ENCODE measurements at places on chromosomes 6 and 20.

DNA sequence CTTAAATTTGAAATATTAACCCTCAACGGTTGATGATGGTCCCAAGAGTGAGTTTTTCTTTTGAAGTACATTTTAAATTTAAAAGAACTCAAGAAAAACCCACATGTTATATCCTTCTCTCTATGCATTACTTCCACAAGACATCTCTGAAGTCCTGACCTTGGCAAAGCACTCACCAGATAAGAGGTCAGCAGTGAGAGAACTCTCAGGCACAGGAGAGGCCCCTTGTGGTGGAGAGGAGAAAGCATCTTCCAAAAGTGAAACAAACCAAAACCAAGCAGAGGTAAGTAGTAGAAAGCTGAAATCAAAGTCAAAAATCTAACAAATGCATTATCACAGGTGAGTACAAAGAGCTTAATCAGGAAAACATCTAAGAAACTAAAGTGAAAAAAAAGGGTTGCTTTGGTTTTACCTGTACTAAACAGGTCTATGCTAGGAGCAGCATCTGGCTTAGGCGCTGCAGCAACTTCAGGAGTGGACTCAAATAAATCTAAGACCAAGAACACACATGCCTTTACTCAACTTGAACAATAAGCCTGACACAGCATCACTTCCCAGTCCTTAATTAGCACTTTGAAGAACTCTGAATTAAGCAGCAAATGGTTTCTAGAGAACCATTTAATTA lies 80.5 kb downstream of the PRSS35 start:
- DNase-seq, result no peak

- no peak for DNase-seq
Observed at GRCh38 chr6:32416036-32416435, 9.1 kb upstream of the BTNL2 start.

GRCh38 chr6:31940256-31940664 lies 5.6 kb upstream of the CFB start:
- DNase-seq, result no peak

GRCh38 chr20:37925265-37926165 lies 22.6 kb downstream of the VSTM2L start:
- DNase-seq, result no peak

- no peak for DNase-seq
Observed at GRCh38 chr6:107523054-107523791, 33.3 kb downstream of the SOBP start.

GRCh38 chr20:63643499-63643898 lies 9.7 kb downstream of the STMN3 start:
- DNase-seq, result no peak

DNA sequence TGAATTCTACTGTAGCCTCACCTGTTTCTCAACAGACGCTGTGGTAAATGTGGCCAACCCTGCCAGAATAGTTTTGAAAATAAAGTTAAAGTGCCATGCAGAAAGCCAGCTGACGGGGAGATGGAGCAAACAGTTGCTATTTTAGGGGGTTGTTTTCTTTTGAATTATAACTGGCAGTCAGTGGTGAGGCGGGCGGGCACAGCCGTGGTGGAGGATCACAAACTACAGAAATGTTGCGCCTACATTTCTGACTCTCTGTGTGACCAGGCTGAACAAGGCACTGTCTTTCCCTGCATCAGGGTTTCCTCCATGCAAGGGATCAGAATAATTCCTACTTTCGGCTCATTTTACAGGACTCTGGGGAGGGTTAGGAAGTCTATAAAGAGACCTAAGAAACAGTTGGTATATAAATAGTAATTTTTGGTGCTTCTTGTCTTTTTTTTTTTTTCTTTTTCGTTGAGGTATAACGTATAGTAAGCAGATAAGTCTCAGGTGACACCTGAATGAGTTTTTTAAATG lies 17.2 kb downstream of the CHMP4B start:
- no peak for DNase-seq

DNA sequence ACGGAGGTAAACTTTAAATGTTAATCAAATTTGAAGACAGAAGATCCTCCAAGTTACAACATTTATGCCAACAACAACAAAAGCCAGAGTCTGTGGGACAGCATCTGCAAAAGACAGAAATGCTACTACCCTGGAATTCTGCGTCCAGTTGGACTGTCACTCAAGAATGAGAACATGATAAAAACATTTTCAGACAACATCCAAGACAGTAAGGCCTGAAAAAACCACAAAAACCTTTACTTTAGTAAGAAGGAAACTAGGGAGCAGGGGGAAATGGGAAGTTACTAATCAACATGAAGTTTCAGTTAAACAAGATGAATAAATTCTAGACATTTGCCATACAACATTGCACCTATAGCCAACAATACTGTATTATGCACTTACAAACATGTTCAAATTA lies 77.6 kb downstream of the MLIP start:
- no peak for DNase-seq

DNA sequence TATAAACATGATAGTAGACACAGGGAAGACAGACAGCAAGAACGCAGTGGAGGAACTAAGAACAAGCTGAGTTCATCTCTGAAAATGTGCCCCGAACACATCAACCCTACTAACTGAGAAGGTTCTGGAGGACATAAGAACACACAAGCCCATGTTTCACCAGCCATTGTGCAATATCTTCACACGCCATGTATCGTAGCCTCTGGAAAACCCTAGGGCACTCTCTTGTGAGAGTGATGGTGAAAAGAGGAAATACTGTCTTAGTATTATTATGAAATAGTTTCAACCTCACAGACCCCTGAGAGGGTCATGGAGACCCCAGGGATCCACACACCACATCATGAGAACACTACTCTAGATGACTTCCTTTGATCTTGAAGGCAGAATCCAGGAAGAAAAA lies 26.1 kb upstream of the FOXF2 start:
- DNase-seq, result no peak

DNA sequence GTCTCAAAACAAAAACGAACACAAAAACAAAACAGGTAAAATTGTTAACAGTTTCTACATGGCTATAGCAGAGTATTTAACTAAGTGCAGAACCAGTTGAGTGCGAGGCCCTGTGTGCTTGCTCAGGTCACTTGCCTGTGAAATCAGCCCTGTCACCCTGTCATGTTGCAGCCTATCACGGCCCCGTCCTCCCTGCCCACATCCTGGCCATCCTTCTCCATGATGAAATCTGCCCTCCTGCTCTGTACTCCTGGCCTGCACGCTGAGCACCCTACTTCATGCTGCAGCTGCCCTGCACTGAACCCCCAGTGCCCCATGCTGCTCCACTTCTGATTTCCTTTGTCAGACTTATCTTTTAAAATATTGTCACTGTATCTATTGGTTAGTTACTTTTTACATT lies 62.4 kb downstream of the DTD1 start:
- no peak for DNase-seq

DNA sequence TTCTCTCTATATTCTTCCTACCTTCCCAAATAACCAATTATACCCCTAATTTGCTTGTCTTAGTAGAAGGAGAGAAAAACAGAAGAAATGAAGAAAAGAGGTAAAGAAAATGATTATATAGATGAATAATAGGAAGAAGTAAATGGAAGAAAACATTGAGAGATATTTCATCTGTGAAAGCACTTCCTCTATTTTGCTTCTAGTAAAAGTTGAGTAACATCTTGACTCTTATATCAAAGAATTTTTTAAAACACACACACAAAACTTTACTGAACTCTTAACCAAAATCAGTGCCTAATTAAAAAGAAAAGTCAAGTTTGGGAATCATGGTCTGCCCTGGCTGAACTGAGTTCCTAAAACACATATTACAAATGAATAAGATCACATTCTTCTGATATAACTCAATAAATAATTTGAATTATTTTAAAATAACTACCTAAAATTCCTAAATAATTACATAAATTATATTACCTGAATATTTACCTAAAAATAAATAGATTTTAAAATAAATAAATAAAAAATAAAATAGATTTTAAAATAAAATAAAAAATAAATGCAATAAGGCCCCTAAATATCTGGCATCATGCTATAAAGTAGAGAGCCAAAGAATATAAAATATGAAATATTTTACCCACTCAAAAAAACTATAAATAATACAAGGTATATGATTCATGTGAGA lies 8.8 kb downstream of the SLC17A2 start:
- no peak for DNase-seq

GRCh38 chr6:151722342-151722741 lies 85.1 kb upstream of the ESR1 start:
- no peak for DNase-seq

GRCh38 chr6:126550323-126550722 lies 210.4 kb downstream of the CENPW start:
- DNase-seq, result no peak

DNA sequence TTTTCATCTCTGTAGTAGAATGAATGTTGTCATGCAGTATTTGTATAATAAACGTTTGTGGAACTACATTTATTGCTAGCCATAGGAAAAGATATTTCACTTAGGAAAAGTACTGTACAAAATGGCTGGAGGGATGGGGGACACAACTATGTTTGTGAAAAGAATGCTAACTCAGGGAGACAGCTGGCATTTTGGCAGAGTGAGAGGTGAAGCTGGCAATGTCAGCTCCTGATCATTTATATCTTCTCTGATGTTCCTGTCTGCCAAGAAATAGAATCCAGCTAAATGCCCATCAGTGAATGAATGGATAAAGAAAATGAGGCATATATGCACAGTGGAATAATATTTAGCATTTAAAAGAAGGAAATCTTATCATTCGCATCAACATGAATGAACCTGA lies 313.0 kb upstream of the IRAK1BP1 start:
- no peak for DNase-seq

DNA sequence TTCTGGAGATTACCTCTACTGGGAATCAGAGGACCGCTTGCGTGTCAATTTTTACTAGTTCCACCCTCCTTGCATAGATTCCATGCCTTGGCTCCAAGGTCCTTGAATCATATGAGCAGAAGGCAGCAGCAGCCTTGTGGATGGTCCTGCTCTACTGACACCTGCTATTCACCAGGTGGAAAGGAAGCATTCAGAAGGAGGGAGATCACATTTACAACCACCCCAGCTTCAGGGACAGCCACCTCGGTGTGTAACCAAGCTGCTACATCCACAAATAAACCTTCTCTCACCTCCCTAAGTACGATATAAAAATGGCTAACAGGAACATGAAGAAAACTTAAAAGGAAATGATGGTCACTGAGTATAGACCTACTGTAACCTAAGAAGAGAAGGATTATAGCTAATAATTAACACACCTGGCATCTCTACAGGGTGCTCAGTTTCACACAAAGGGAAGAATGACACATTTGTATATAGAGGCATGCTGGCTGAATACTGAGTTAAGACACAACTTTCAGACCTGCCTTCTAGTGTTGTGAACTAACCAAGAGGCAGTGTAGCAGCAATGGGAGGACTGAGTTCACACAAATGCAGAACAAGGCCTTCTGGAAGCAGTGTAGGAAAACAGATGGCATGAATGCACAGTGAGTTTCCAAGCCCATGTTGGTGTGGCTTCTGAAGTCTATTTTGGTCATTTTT lies 46.3 kb upstream of the SRPK1 start:
- DNase-seq, result no peak

- no peak for DNase-seq
Observed at GRCh38 chr6:3457710-3458602, 1.1 kb upstream of the SLC22A23 start.

GRCh38 chr6:125194941-125195340 lies 41.4 kb downstream of the TPD52L1 start:
- DNase-seq, result no peak

DNA sequence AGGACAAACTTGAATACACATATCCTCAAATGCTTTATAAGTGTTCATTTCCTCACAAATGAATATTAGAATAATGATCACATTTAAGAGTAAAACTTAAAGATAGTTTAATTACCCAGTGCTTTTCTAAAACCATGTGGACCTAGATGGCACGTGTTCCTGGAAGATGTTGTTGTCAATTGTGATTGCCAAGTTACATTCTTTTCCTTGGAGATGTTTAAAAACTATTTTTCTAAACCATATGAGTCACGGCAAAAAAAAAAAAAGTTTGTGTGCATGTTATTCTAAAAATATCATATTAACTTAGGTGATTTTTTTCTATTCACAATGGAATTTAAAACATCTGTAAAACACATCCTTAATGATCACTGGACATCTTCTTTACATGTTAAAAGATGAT lies 51.1 kb downstream of the RCAN2 start:
- peak; percentile 73 for DNase-seq
